SK-N-MC (cell line): ENCODE measurements at places on chromosomes 12 and 14.

DNA sequence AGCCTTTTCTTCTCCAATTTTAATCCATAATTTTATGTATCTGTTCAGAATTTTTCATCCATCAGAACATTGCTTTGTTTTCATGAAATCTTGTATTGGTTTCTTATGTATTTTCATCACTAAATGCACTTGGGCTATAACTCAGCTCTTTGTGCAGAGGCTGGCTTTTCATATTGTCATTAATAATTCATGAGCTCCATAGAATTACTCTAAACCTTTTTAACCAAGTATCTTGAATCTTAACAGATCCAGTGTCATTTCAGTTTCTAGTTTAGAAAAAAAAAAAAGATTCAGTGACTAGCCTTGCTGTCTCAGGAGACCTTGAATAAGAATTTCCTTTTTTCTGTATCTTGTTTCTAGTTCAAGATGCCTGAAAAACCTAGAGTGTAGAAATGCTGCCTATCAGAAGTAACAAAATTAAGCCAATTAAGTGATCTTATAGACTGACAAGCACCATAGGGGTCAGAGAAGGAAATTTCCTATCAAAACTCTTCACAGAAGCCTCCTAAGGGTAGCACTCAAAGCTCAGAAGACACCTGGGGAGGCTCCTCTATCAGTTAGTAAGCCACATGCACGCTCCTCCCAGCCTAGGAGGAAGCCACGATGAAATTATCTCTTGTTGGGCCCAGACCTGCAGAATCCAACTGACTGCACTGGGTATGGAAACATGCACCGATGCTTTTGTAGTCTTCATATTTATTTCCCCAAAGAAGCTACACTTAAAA is 163.4 kb downstream of the KICS2 start:
- DNase-seq, result no peak

DNA sequence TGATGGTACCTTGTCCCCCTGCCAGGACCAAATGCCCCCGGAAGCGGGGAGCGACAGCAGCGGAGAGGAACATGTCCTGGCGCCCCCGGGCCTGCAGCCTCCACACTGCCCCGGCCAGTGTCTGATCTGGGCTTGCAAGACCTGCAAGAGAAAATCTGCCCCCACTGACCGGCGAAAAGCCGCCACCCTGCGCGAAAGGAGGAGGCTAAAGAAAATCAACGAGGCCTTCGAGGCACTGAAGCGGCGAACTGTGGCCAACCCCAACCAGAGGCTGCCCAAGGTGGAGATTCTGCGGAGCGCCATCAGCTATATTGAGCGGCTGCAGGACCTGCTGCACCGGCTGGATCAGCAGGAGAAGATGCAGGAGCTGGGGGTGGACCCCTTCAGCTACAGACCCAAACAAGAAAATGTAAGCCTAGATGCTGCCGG is 410 bp downstream of the MYF6 start:
- DNase-seq, result no peak

- no peak for DNase-seq
Measured at GRCh38 chr12:1855241-1855640, 34.9 kb downstream of the LRTM2 start.

DNA sequence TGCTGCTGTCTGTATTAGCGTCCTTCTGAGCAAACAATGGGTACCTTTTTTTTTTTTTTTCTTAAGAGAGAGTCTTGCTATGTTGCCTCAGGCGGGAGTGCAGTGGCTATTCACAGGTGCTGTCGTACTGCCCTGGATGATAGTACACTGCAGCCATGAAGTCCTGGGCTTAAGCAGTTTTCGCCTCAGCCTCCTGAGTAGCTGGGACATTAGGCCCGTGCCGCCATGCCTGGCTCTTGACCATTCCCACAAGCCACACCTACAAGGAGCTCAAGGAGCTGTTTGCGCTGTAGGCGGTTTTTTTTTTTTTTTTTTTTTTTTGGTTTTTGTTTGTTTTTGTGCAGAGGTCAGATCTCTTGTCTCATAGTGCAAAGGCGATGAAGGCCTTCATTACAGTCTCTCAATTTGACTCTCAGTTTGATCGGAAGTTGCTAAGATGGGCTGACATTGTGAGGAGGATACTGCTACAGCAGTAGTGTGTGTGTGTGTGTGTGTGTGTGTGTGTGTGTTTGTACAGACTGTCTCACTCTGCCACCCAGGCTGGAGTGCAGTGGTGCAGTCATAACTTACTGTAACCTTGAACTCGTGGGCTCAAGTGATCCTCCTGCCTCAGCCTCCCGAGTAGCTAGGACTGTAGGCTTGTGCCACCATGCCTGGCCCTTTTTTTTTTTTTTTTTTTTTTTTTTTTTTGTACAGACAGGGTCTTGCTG is 34.2 kb downstream of the TRAF3 start:
- no peak for DNase-seq

DNA sequence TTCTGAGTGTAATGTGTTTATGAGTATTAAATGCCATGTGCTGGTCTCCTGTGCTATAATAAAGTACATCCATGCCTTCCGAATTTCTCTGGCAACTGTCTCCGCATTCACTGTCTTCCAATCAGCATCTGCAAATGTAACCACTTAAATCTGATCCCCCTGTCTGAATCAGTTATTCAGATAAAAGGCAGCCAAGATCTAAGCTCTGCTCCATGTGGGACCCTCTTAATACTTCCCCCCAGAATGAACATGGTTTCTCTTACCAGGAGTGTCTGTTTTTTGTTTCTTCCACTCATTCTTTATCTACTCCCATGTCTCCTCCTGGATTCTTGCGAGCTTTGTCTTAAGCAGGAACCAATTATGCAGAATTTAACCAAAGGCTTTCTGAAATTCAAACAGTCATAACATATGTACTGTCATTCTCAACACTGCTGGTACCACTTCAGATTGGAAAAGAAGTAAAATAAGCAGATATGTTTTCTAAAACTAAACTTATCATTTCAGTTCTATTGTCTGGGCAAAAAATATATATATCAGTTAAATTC is 996.7 kb upstream of the FLRT2 start:
- no peak for DNase-seq
